Mesendoderm (in vitro differentiated cells): ENCODE measurements at places on chromosomes 7 and 10.

- DNase-seq = no peak
Observed at GRCh38 chr10:26593896-26594295, 103.6 kb upstream of the PDSS1 start.

DNA sequence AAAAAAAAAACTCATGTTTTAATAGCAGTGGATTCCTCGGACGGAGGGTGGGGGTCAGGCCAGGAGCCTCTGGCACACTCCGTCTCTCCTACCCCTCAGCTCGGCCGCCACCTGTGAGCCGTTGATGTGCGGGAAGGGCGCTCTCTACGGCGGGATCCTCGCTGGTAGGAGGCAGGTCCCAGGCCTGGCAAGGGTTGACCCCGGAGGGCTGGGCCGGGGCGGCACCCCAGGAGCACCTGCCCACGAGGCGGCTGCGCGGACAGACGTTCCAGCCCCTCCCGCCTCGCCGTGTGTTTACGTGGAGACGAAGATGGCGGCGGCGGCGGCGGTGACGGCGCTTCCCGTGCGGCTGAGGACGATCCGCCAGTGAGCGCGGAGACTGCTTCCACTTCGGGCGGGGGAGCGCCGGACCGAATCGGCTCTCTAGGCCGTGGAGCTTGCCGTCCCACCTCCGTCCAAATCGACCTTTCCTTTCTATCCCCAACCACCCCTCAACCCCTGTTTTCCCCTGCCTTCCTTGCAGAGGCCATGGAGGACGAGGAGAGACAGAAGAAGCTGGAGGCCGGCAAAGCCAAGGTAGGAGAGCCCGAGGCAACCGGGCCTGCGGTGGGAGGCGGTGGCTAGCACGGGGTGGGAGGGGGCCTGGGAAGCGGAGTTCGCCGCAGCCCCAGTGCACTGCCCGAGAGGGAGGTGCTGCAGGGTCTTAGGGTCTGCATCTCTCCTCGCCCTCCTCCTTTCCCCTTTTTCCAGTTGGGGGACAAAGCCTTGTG, at the start of gene AKAP9:
Gene AKAP9, plus strand, starts transcription at position 291 of the 770 bp plus-strand sequence. Its CDS starts 238 bp downstream, at position 529.
- peak; percentile 89 for DNase-seq

DNA sequence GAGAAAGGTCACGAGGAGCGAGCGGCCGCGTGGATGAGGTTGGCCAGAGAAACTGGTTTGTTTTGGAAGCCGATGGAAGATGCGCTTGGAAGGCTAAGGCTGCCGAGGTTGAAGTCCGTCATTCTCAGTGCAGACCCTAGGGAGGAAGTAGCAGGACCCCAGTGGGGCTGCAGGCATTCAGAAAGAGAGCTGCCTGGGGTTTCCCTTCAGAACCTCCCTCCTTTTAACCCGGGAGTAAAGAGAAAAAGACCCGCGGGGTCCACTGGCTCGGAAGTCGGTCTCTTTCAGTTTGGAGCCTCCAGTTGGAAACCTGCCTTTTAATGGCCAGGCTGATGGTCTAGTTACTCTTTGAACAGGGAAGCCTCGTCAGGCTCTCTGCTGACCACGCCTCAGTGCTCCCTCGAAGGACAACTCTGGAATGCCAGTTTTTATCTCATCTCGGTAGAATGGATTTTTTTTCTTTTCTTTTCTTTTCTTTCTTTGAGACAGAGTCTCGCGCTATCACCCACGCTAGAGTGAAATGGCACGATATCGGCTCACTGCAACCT, 188.6 kb downstream of the CUX1 start:
- no peak for DNase-seq

GRCh38 chr7:247636-248035, 42.3 kb upstream of the FOXL3 start:
- DNase-seq = no peak

DNA sequence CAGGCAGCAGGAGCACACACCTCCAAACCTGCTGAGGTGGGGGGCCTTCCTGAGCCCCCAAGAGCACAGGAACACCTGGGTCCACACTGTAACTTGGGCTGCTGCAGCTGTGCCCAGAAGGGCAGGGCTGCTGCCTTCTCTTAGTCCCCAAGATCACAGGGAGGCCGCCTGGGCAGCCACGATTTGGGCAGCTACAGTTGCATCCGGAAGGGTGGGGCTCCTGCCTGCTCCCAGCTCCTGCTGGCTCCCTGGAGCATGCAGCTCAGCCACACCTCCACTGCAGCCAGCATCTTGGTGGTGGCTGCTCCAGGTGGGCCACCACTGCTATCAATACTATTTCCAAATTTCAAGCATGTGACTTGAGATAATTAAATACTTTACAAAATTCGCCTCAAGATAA, 38.5 kb upstream of the AGMO start:
- no peak for DNase-seq

- DNase-seq = no peak
Observed at GRCh38 chr10:60339757-60340156, 49.9 kb downstream of the ANK3 start.

- DNase-seq = peak; percentile 36
Observed at GRCh38 chr7:4792537-4793126, 17.2 kb downstream of the AP5Z1 start.

DNA sequence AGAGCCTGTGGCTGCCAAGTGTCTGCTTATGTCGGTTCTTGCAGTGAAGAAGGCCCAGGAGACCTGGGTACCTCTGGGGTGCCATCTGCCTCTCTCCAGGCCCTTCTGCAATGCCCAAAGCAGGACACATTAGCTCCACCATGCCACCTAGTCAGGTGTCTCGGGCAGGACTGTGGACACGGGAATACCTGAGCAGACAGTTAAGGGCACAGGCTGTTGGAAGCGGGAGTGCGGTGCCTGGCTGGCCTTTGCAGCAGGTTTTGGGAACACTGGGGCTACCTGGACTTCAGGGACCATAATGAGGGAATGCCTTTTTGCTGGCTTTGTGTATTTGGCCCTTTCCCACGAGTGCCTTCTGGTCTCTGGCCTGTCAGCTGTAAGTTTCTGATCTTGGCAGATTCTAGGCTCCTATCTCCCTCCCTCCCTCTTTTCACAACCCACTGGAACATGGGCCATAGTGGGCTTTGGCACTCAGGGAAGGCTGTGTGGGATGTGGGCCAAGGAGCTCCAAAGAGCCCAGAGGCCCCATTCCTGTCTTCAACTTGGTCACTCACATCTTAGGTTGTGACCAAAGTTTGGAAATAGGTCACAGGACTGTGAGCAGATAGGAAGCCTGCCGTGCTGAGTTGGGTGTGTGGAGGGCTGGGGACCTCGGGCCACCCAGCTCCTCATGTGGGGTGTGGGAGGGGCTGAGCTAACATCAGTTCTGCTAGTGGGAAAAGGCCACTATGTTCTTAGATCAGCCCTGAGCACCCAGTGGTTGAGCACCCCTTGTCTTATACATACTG, 41.5 kb upstream of the CXCL12 start:
- no peak for DNase-seq

- peak; percentile 82 for DNase-seq
Observed at GRCh38 chr7:121872831-121873288, at the start of gene PTPRZ1. Gene PTPRZ1, plus strand, starts transcription at chr7:121873161. Its CDS starts 339 bp downstream, at chr7:121873500.

GRCh38 chr10:77983384-77984341, 45.7 kb downstream of the POLR3A start:
- no peak for DNase-seq

DNA sequence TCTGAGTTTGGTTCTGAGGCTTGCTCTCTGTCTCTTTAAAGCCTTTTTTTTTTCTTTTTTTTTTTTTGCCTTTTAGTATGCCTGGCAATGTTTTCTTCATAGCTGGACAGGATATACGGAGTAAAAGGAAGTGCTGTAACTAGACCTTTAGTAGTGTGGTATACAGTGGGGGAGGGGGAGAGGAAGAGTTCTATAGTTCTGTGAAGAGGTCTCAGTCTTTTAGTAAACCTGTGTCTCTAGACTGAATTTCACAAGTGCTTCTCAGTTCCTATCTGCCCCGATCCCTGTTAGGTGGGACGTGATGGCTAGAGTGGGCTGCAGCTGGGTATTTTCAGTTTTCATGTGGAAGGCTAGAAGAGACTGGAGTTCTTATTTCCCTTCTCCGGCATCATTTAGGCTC, 3.1 kb upstream of the ABCC2 start:
- DNase-seq = no peak

DNA sequence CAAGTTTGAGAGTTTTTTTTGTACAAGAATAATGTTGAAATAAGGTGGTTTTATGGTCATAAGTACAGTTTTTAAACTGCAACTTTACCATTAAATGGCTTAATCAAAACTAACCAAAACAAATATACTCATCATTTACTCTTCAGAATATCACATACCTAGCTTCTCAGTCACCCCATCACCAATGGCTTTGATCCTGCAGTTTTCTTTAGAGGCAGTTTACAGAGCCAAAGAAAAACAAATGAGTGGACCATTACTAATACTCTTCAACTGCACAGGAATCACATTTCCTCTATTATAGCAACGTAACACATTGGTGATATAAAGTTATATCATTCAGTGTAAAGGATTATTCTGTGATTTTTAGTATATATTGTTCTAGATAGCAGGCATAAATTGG, 576.1 kb upstream of the LRRTM3 start:
- no peak for DNase-seq

- no peak for DNase-seq
Observed at GRCh38 chr10:47376522-47377220, 7.4 kb downstream of the ZNF488 start.

DNA sequence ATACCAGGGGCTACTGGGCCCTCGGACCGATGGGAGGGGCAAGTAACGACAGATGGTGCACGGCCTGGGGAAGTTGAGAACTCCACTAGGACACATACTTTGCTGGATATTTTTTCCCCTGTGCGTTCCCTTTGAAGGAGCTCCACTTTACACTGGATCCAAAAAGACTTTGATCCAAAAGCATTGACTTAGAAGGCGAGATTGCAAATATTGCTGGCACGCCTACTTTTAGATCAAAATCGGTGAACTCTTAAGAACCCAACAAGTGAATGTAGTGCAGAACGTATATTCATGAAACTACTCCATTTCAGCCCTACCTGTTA, 436 bp upstream of the SLC25A13 start:
- DNase-seq = no peak

GRCh38 chr10:48764486-48764885, 79.8 kb downstream of the WDFY4 start:
- DNase-seq = no peak

GRCh38 chr10:99421233-99421739, 9.1 kb downstream of the GOT1 start:
- DNase-seq = no peak

GRCh38 chr10:62559481-62560200, 185.5 kb downstream of the ZNF365 start:
- no peak for DNase-seq

GRCh38 chr10:68348265-68348741, 15.6 kb upstream of the PBLD start:
- DNase-seq = peak; percentile 80

GRCh38 chr7:4123823-4124222, 558.3 kb upstream of the FOXK1 start:
- no peak for DNase-seq

- DNase-seq = no peak
Observed at GRCh38 chr10:86657396-86658011, 3.2 kb downstream of the OPN4 start.

- DNase-seq = no peak
Observed at GRCh38 chr7:111470998-111471397, 91.3 kb downstream of the IMMP2L start.

- DNase-seq = no peak
Observed at GRCh38 chr7:959271-959670, 4.8 kb upstream of the ADAP1 start.

GRCh38 chr7:19101472-19101871, 16.0 kb downstream of the TWIST1 start:
- DNase-seq = no peak
